Colonic mucosa (tissue), 4 donors: ENCODE measurements at places on chromosomes 4 and X.

- no peaks in the 10 kb centered on the region for H3K27me3 ChIP-seq
- DNase-seq: no peak
- H3K4me1 ChIP-seq: no peaks in the 10 kb centered on the region
- H3K27ac ChIP-seq: no peak overlapping the region
Observed at GRCh38 chrX:11429538-11430085, 136.4 kb downstream of the AMELX start.

- no peak for DNase-seq
- H3K27ac ChIP-seq: no peak overlapping the region
- no peaks in the 10 kb centered on the region for H3K36me3 ChIP-seq
- no peaks in the 10 kb centered on the region for H3K4me1 ChIP-seq
- no peaks in the 10 kb centered on the region for H3K27me3 ChIP-seq
- H3K4me3 ChIP-seq: no peak overlapping the region
Observed at GRCh38 chr4:100540131-100540530, 22.3 kb upstream of the EMCN start.

GRCh38 chr4:145041378-145041777 lies 56.6 kb downstream of the ANAPC10 start:
- H3K4me1 ChIP-seq: no peaks in the 10 kb centered on the region
- H3K4me3 ChIP-seq: no peak overlapping the region
- no peak for DNase-seq
- H3K36me3 ChIP-seq: no peaks in the 10 kb centered on the region

DNA sequence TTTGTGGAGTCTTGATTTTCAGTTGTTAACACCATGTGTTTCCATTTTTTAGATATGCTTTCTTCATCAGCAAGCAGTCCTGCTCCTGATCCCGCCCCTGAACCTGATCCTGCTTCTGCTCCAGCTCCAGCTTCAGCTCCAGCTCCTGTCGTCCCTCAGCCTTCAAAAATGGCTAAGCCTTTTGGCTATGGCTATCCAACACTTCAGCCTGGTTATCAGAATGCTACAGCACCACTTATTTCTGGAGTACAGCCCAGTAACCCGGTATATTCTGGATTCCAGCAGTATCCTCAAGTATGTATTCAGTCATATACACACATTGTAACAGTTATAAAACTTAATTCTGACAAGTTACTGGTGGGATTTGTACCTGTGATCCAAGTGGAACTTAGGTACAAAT lies 60.9 kb downstream of the SEC24B start:
- H3K36me3 ChIP-seq: no peaks in the 10 kb centered on the region
- no peak overlapping the region for H3K27ac ChIP-seq
- DNase-seq: no peak

DNA sequence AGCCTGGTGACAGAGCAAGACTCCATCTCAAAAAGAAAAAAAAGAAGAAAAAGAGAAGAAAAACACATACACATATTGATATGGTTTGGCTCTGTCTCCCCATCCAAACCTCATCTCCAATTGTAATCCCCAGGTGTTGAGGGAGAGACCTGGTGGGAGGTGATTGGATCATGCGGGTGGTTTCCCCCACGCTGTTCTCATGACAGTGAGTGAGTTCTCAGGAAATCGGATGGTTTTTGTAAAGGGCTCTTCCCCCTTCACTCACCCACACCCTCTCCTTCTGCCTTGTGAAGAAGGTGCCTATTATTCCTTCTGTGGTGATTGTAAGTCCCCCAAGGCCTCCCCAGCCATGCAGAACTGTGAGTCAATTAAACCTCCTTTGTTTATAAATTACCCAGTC lies 68.4 kb downstream of the LDB2 start:
- H3K27me3 ChIP-seq: no peaks in the 10 kb centered on the region
- no peak overlapping the region for H3K27ac ChIP-seq
- H3K4me3 ChIP-seq: no peak overlapping the region
- H3K36me3 ChIP-seq: no peaks in the 10 kb centered on the region
- no peak for DNase-seq
